ENCODE measurements at places on chromosomes 1 and 21. TPM values are rescaled to one million over a fixed set of nuclear protein-coding genes. Genes with fewer than 3 reads are reported as not detected.

MAEL gene
- total RNA-seq = not detected

TMEM51 gene
- total RNA-seq = 12.5 TPM

IFI44L gene
- total RNA-seq = 12.3 TPM

SPATA45 gene
- not detected for total RNA-seq

RHOU gene
- total RNA-seq = 81.1 TPM

SPRR2A gene
- total RNA-seq = 0.75 TPM

SPRR4 gene
- total RNA-seq = not detected

PIK3CD gene
- total RNA-seq = 1.7 TPM

SUSD4 gene
- 7.0 TPM for total RNA-seq

RAB3B gene
- total RNA-seq = 16.9 TPM

RC3H1 gene
- 39.4 TPM for total RNA-seq

DDR2 gene
- 54.4 TPM for total RNA-seq

FALEC gene
- 0.80 TPM for total RNA-seq

FAM110D gene
- total RNA-seq = 0.38 TPM

TSSK3 gene
- total RNA-seq = 3.8 TPM

CELA3B gene
- total RNA-seq = not detected

ANXA9 gene
- 9.5 TPM for total RNA-seq

GFI1 gene
- 0.17 TPM for total RNA-seq

AGMAT gene
- total RNA-seq = 5.4 TPM

MAP1LC3C gene
- 3.2 TPM for total RNA-seq

FABP3 gene
- 18.8 TPM for total RNA-seq

TMEM81 gene
- 3.3 TPM for total RNA-seq
